Endothelial cell (in vitro differentiated cells): ENCODE measurements at places on chromosomes 4 and X.

GRCh38 chrX:109270580-109271484 is 211.1 kb downstream of the GUCY2F start:
- DNase-seq, result no peak

DNA sequence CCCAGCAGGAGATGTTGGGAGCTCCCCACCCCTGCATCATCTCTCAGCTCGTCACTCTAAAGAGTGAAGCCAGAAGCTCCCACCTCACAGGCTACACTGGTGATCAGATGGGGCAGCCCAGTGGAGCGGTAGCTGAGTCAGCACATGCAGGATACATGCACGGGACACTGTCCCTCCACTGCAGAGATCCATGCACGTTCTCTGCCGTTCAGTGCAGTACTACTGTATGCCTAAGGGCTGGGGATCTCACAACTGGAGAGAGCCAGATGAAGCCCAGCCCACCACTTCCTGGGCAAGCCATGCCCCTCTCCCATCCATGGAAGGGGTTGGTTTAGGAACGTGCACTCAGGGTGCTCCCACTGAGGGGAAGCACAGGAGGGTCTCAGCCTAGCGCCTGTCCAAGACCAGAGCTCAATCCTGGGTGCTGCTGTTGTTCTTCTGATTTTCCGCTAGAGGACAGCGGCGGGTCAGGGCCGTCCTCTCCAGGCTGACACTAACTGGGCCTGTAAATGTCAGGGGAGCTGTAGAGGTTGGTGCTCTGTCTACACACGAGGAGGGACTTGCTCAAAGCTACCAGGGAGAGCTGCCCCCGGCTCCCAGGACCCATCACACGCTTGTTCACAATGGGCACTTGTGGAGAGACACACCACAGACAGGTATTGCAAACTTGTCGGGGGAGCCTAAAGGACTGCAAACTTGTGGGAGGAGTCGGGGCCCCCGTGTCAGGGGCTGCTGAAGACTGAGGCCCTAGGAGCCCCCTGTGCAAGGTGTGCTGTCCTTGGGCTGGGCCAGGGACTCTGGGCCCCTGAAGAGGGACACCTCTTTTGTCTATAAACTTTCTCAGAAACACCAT is 18.2 kb upstream of the ABLIM2 start:
- DNase-seq, result peak; percentile 67

GRCh38 chrX:37424000-37424429 is 74.9 kb downstream of the PRRG1 start:
- DNase-seq, result no peak

GRCh38 chr4:184616633-184617551 is 32.4 kb downstream of the CASP3 start:
- no peak for DNase-seq

DNA sequence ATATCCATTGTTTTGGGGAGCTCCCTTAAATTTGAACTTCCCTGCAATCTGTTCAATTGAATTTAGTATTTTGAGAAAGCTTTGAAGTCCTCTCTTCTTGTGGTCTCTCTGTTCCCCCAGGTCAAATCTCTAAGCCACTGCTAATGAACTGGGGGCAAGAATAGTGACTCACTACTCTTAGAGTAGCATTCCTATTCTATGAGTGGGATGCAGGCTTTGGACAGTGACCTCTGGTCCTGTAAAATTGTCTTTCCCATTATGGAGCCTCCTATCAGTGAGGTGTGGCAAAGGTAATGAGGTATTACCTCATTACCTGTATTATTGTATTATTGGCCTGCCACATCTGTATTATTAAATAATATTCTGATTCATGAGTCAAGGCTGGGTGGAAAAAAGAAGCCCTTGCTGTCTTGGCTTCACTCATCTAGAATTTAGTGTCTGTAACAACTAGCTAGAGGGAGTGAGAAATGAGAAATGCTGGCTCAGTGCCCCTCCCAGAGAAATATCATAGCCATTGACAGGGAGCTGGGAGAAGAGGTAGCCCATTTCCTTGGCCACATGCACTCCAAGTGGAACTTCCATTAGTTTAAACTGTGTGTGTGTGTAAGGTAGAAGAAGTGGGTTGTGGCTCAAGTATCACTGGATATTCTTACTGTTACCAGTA is 393.9 kb upstream of the CTSO start:
- DNase-seq, result no peak

DNA sequence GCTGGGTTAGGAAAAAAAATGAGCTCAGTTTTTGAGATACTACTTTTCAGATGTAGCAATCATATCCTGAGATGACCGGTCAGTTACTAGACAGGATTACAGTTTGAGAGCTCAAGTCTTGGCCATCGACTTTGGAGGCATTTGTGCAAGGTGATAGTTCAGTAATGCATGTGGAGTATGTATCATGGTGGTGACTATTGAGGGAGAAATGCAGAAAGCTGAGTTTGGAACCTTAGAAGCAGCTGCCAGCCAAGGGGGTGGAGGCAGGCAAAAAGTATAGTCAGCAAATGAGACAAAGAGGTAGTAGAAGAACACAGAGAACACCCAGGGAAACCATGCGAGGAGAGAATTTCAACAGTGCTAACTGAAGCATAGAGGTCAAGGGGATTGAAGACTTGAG is 48.7 kb upstream of the SLC4A4 start:
- DNase-seq, result no peak

GRCh38 chr4:26034849-26035248 is 120.8 kb downstream of the SMIM20 start:
- no peak for DNase-seq

GRCh38 chr4:6386091-6386490 is 86.3 kb downstream of the PPP2R2C start:
- DNase-seq, result no peak

DNA sequence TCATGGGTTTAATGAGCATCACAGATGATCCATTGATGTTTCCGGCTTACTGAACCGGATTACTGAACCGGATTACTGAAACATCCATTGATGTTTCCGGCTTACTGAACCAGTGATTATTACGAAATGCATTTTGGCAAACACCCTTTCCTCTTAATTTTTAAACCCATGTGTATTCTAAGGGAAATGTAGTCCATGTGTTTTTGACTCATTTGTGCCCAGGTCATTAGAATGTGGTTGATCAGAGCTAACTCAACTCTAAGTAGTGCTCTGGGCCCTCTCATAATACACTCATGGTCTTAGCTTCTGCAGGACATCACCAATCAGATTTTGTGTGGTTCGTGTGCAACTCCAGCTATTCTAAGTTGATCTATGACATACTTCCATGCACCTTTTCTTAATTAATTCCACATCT is 141.6 kb downstream of the SPATA18 start:
- no peak for DNase-seq

DNA sequence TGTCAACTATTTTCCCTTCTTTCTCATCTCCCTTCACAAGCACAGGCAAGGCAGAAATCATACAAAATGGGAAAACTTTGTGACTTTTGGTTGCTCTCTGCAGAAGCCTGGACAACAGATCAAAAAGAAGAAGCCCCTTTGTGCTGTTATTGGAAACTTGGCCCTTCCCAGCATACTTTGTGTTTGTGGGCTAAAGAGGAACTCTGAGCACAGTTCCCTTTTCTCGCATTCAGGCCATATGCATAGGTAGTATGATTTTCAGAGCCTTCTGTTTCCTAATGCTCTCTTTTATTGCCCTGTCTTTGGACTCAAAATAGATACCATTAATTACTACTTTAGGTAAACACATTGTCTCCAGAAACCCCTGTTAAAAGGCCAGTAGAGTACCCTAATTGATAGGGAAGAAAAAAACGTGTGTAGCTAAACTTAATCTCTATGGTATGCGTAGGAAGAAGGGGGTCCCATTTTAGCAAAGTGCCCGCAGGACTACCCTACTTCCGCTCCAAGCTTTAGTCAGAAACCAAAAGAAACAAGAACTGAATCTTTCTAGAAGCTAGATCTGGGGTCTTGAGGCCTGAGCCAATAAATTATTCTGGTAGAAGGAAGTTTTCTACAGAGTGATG is 26.6 kb downstream of the VSIG4 start:
- DNase-seq, result no peak

DNA sequence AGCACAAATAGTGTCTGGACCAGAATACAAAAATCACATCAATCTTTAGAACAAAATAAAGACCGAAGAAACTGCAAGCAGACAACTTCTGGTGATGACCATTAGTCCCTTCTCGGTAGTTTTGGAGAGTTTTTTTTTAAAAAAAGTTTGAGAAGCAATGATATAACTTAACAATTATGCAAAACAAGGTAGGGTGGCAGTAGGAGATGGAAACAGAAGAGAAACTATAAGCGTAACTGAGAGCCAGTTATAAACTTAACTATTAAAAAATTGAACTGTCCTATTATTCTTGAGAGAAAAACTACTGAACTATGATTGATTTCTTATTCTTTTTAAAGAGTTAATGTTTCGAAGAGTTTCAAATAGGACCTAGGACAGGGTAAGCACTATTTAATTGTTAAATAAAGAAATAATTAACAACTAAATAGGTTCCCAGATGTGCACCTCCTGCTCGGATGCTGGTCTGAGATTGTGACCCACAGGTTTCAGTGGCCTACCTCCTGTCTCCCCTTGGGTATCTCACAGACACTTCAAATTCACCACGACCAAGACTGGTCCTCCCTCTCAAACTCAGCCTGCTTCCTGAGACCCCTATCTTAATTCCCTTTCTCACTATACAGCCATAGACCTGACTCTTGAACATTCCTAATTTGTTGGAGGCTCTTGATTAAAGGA is 81.3 kb downstream of the LEF1 start:
- no peak for DNase-seq

DNA sequence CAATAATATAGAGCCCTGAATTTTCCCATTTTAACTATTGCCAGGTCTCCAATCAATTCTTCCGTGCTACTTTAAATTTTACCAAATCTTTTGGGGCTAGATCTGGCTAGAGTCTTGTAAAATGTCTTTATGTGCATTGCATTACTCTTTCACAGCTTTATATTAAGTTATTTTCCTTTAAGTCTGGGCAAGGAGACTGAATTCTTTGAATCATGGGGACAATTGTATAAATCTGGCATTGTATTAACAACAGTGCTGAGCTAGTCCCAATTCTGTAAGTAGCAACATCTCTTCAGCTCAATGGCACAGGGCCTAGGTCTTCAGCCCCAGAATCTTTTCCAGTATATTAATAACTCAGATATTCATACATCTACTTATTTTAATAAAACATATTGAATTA is 1080.4 kb upstream of the INTU start:
- no peak for DNase-seq

DNA sequence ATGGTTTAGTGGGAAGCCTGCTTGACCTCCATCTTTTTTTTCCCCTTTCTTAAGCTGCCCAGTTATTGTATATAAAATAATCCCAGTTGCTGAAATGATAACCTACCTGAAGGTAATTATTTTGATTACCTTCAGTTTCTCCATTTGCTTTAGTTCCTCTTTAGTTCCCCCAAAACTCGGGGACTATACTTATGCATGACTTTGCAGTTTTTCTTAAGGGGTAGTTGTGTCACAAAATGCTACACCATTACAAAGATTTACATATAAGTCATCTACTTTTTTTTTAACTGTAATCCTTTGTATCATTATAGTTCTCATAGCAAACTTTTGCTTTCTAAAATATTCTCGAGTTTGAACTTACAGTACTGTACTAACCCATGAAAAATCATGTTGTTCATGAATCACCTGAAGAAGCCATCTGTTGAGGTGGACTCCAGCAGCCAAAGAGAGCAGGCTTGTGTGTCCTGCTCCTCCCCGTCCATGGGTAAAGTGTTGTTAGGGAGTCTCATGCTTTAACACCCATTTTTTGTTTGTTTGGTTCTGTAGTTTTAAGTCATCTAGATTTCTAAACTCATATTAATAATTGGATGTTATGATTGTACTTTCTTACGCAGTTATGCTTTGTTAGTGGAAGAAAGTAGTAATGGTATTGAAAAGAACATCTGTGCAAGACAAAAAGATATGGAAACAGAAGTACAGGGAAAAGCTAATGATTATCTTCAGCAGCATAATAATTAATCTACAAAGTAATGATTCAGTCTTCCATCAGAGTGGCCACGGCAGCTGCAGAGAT is 34.6 kb downstream of the HADH start:
- no peak for DNase-seq

GRCh38 chr4:2306773-2307410 is 45.0 kb upstream of the MXD4 start:
- no peak for DNase-seq

- DNase-seq, result peak; percentile 98
Observed at GRCh38 chr4:1746265-1746691, 25.0 kb downstream of the TACC3 start.

DNA sequence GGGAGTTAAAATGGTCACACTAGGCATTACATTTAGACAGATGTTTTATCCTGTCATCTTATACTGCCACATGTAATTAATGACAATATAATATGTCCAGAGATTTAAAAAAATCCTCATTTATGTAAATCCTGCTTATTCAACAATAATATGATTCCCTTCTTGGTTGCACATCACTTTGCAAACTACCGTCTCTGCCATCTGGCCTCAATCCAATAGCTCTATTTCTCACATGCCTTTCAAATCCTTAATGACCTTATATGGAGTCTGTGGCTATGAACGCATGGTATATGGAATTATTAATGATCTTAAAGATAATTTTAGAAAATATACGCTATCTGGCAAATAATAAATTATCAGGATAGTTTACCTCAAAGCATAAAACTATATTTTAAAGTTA is 144.5 kb downstream of the NPNT start:
- no peak for DNase-seq

DNA sequence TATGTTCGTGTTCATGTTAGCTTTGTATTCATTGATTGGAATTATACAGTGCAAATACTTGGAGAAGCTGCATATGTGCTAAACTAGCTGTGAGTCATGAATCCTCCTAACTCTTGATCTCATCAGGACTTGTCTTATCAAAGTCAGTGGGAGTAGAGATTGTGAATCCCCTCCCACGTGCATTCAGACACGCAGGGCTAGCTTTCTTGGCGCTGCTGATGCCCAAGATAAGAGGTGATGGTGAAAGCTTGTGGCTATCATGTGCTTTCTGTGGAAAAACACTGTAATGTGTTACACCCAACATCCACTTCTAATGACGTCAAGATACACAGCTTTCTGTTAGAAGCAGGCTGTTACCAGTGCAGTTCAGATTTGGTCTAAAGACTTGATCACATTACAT is 348.7 kb upstream of the HAND2 start:
- DNase-seq, result no peak

- DNase-seq, result peak; percentile 62
Observed at GRCh38 chr4:2962614-2963174, 512 bp downstream of the NOP14 start.

DNA sequence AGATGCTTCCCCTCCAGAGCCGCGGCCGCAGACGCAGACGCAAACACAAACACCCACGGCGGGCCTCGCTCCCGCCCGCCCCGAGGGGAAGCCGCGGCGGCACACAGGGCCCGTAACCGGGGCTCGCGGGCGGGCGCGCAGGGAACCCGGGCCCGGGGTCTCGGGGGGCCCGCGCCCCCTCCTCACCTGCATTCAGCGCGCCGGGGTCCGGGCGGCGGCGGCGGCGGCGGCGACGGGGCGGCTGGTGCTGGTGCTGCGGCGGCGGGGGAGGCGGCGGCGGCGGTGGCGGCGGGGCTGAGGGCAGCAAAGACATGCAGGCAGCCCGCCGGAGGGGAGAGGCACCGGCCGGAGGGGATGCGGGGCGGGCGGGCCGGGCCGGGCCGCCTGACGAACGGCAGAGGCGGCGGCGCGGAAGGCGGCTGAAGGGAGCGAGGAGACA is 255 bp upstream of the CNOT6L start:
- peak; percentile 51 for DNase-seq

- no peak for DNase-seq
Observed at GRCh38 chrX:71637848-71638247, 19.5 kb upstream of the CXCR3 start.
